ENCODE measurements at places on chromosomes 5 and 9.

GRCh38 chr5:131224387-131225201, 39.3 kb upstream of the CDC42SE2 start:
- peak; percentile 32 for DNase-seq

DNA sequence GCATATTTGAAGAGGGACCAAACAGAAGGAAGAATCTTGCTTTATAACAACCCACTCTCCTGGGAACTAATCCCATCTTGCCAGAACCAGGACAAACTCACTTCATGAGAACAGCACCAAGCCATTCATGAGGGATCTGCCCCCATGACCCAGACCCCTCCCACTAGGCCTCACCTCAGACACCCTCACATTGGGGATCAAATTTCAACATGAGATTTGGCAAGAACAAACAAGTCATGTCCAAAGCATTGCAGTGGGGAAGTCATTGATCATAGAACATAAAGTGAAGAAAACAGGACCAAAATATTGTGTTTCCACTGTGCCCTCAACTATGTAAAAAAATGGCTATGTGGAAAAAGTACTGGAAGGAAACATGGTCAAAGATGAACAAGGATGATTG, 43.9 kb downstream of the MAP1B start:
- no peak for DNase-seq

DNA sequence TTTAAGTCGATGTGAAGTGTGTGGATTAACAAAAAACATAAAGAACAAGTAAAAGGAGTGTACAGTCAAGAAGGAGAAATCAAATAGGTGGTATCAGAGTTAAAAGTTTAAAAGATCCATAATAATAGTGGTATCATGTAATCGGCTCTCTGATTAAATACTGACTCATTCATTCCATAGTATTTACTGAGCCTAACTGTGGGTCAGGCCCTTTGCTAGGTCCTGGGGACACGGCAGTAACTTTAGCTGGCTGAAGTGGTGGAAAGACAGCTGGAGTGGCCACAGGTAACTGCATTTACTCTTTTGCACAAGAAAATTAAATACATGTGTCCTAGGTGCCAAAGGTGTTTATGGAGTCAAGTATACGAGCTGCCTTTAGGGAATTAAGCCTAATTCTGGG, 124.0 kb downstream of the GNAQ start:
- DNase-seq = no peak

- DNase-seq = peak; percentile 87
These were observed 3.1 kb upstream of the IL7R start for GRCh38 chr5:35853631-35854030.

DNA sequence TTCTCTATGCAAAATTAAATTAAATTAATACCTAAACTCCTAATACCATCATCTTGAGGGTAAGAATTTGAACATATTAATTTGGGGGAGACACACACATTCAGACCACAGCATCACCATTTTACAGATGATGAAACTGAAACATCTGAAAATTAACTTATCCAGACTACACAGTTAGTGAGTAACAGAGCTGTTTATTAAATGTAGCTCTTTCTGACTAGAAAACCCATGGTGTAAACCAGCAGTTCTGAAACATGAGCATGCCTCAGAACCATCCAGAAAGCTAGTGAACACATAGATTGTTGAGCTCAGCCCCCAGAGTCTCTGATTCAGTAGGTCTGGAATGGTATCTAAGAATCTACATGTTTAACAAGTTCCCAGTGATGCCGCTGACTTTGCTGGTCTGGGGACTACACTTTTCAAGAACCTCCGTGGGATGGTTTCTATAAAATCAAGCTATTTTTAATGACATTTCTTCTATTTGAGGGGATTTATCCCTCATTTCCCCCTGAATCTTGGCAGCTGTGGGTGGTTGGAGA, 113.5 kb downstream of the RORB start:
- no peak for DNase-seq

- no peak for DNase-seq
These were observed 578.4 kb downstream of the CCDC171 start for GRCh38 chr9:16131264-16131663.

All from CD4-positive, alpha-beta T cell treated with Interleukin-21 for 1 hour (primary cell).